Fibroblast of mammary gland (primary cell): ENCODE measurements at places on chromosomes 5 and 9.

DNA sequence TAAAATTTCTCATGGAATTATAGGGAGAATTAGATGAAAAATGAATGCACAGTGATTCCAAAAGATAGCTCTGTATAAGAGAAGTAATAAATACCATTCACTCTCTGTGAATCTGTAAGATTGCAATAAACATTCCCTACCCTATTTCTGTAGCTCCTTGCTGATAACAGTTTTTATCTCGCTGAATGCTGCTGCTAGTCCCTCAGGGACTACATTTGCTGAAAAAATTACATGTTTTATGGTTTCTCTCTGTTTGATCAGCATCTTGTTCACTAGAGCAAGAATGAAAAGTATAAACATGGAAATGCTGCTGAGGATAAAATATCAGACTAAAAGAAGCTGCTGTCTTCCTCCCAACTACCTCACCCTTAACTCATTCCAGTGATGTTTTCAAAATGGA, 44.3 kb upstream of the TYRP1 start:
- no peak for DNase-seq

GRCh38 chr5:115360046-115360685, 63.7 kb upstream of the CCDC112 start:
- DNase-seq, result peak; percentile 35

- no peak for DNase-seq
Observed at GRCh38 chr9:73231203-73231602, 79.5 kb downstream of the ANXA1 start.

- DNase-seq, result peak; percentile 88
Observed at GRCh38 chr9:34158362-34158869, 20.4 kb upstream of the UBAP1 start.
